ENCODE measurements at places on chromosomes 12 and 14.

DNA sequence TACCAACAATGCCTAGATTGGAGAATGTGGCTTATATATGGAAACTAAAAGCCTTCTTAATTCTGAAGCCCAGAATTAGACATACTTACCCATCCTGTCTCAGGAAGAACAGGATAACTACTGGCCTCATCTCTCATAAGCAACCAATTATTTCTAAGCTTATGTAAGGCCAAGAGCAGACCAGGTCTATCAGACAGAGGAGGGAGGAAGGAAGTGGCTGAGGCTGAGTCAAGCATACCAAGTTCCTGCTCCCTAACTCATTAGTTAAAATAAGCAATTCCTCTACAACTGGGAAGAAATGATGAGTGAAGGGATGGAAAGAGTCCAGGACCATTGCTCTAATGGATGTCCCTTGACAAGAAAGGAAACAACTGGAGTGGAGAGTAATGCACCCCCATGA is 27.0 kb upstream of the INSM2 start:
- no peak for DNase-seq

- no peak for DNase-seq
Measured at GRCh38 chr12:81168445-81168844, 90.6 kb downstream of the ACSS3 start.

DNA sequence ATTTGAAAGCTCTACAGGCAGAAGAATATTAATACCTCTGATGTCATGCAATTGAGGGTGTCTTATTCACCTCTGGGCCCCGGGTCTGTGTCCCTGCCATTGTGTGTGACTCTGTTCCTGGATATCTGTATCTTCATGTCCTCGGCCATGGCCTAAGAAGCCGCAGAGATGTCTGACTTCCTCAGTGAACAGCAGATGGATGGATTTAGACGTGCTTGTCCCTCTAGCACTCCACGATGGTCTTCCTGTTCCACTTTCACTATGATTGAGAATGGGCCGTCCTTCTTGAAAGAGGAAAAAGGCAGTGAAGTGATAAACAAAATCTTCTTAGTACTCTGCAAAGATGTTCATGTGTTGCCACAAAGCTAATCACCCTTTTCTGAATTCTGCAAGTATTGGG is 217.4 kb downstream of the SLC41A2 start:
- no peak for DNase-seq

GRCh38 chr12:71896205-71896882 is 42.3 kb upstream of the TPH2 start:
- no peak for DNase-seq

GRCh38 chr12:7092986-7093460 is 778 bp upstream of the C1R start:
- DNase-seq: no peak

DNA sequence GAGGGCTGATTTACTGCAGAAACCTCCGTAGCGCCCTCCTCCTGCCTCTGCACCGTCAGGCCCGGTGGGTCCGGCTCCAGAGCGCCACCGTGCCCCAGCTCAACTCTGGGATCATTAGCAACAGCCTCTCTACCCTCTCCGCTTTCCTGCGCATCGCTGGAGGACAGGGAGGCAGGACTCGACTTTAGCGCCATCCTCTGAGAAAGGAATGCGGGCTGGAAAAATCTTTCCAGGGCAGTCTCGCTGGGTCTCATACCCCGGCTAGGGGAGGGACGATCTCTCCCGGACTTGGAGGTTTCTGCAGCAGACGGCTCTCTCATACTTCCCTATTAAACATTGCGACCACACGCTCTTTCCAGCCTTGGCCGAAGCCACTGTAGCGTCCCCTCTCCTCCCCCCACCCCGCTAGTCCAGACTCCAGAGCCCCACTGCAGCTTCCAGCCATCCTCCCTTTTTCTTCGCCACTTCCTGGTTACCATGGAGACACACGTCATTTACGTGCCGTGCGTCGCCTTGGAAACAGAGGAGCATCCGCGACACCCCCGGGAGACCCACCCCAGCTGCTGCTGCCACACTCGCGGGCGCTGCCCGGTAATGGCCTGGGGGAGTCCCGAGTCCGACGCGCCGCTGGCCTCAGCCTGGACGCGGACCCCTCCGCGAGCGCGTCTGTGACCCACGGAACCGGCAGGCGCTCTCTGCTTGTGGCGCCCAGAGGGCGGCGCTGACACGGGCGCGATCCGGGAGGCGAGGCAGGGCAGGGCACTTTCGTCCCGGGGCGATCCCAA is at the start of gene CCDC184:
CCDC184 (plus strand) TSS at position 554 of the 785 bp plus-strand sequence. CDS start 479 bp downstream, outside the sequence.
- peak; percentile 54 for DNase-seq

DNA sequence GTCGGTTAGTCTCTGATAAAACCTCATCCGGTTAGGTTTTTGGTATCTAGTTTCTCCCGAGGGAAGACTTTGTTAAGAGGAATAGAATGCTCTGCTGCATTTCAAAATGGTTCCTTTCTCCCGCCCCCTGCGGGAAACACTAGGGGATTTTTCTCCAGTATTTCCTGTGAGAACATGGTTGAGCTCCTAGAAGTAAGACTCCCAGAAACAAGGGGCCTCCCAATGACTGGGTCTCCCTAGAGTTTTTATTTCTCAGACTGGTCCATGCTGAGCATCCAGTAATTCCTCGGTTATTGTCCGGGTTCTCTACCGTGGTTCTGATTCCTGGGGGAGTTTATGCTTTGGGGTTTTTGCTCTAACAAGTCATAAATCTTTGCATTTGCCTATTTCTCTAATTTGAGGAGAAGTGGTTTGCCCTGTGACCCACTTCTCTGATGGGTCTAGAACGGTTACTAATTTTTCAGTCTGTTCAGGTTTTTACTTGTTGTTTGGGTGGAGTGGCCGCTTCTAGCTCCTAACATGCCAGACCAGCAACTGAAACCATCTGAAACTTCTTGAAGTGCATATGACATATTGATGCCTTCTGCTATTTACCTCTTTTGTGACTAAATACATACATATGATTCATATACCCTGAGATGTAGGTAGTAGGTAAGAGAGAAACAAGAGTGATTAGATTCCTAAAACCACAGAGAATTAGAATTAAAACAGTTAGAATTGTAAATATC is 25.1 kb downstream of the TESPA1 start:
- DNase-seq: no peak

- no peak for DNase-seq
Measured at GRCh38 chr14:69355154-69355597, 42.9 kb downstream of the ERH start.

GRCh38 chr12:122072031-122072970 is 6.3 kb upstream of the MLXIP start:
- DNase-seq: no peak

GRCh38 chr12:83468988-83469908 is 782.5 kb downstream of the TMTC2 start:
- DNase-seq: no peak

GRCh38 chr14:85416771-85417170 is 113.2 kb upstream of the FLRT2 start:
- DNase-seq: no peak

DNA sequence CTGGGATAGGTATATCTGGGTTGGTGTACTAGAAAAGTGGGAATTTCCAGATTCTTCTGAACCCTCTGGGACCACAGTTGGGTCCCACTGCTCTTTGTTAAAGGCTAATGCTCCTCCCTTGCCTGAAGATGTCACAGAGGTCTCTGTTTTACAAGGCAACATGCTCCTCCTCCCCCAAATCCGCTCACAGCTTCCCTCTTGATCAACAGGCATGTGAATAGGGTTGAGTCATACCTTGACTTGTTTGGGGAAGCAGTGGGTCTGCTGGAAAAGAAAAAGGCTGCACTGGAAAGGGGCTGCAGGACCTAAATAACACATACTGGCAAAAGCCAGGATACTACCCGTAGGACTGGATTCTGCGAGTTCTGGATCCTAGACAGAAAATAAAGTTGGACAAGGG is 165.4 kb upstream of the TMEM260 start:
- no peak for DNase-seq

GRCh38 chr12:111405149-111405858 is 419 bp upstream of the SH2B3 start:
- peak; percentile 97 for DNase-seq

Data from stimulated activated CD8-positive, alpha-beta memory T cell treated with anti-CD3 and anti-CD28 coated beads, Interleukin-15, amount 100 ng/mL, for 1 hour (primary cell).